ENCODE measurements at places on chromosomes 16 and 17.

- DNase-seq = peak; percentile 87
These were observed 14.5 kb downstream of the C17orf100 start for GRCh38 chr17:6666077-6666521.

DNA sequence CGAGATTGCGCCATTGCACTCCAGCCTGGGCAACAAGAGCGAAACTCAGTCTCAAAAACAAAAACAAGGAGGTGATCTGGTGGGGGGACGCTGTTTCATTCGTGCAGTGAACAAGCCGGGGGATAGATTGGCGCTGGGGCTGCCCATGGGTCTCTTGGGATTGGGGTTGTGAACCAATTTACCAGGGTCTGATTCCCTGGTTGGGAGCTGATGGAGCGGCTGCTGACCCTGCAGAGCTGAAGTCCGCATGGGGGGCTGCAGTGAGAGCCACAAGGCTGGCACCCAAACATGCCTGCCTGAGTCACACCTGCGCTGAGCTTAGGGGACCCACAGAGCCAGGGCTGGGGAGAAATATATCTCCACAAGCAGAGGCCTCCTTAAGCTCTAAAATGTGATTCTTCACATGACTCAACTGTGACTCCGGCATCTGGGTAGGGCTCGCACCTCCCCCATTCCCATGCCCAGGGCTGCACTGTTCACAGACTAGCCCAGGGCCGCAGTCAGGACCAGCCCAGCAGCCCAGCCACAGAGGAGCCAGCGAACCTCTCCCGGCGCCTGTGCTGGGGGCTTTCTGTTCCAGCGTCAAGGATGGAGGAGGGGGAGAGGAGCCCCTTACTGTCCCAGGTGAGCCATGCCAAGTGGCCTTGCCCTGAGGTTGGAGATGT lies 5.0 kb downstream of the TSPAN10 start:
- DNase-seq = no peak

DNA sequence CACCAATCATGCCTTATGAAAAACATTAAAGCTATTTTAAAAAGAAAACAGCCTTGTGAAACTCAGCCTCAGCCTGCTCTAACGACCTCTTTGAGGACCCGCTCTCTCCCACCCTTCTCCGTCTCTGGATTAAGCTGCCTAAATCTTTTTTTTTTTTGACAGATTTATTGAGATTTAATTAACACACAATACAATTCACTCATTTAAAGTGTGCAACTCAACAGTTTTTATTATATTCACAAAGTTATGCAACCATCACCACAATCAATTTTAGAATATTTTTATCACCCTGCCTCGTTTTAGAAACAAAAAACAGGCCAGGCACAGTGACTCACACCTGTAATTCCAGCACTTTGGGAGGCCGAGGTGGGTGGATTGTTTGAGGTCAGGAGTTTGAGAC lies 8.4 kb downstream of the CDR2L start:
- DNase-seq = no peak

GRCh38 chr17:41835800-41836549 lies at the start of gene NT5C3B:
Gene NT5C3B, minus strand, starts transcription at chr17:41836232. Its CDS starts 39 bp downstream, at chr17:41836193.
- DNase-seq = peak; percentile 64

GRCh38 chr17:44907729-44908470 lies 7.4 kb downstream of the GFAP start:
- no peak for DNase-seq

DNA sequence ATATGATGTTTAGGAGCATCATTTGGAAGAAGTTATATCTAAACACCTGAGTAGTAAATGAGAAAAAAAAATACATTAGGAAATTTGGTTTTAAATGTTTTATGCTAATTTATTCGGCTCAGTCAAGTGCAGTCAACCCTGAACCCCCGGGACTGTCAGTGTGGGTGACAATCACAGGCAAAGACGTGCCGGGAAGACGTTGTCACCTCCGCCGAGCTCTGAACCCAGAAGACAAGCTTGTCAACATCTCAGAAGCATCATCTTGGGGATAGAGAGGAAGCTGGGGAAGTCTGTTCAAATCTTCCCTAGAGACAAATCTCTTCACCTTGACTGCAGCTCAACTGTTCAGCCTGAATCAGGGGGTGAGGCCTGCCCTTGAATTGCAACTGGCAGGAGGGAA lies 159.7 kb downstream of the RBFOX3 start:
- no peak for DNase-seq
